ENCODE measurements at places on chromosomes 4 and X.

GRCh38 chr4:145936142-145936996 is 2.3 kb downstream of the ZNF827 start:
- peak; percentile 63 for DNase-seq

DNA sequence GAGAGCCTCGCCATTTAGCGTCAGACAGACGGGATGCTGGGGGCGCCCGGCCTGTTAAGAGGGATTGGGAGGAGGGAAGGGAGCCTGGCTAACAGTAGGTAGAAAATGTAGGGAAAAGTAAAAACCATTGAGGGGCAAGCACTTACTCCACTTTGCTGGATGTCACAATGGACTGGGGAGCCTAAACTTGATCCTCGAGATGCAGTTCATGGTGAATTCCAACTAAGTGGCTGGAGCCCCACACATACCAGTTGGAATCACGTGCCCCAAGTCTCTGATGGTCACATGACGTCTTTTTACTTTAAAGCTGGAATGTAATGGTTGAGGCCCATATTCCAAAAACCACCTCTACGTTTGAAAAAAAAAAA is 1.5 kb downstream of the PLS3 start:
- DNase-seq = no peak

DNA sequence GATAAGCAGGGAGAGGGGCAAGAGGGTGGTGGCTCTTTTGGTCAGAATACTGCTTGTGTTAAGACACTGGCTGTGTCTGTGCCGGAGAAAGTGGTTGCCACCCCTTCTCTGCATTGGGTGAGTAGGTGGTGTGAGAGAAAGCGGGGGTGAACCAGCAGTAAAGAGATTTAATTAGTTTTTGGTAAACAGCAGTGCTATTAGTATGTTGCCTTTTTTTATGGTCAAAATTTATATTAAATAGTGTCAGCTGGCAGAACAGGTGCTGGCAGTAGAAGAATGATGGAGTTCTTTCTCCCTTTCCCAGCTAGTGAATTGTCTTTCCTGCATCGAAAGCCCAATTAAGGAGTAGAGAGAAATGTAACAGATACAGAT is 181.6 kb downstream of the LARP7 start:
- no peak for DNase-seq

GRCh38 chr4:99462875-99463464 is 27.8 kb upstream of the ADH7 start:
- peak; percentile 42 for DNase-seq

DNA sequence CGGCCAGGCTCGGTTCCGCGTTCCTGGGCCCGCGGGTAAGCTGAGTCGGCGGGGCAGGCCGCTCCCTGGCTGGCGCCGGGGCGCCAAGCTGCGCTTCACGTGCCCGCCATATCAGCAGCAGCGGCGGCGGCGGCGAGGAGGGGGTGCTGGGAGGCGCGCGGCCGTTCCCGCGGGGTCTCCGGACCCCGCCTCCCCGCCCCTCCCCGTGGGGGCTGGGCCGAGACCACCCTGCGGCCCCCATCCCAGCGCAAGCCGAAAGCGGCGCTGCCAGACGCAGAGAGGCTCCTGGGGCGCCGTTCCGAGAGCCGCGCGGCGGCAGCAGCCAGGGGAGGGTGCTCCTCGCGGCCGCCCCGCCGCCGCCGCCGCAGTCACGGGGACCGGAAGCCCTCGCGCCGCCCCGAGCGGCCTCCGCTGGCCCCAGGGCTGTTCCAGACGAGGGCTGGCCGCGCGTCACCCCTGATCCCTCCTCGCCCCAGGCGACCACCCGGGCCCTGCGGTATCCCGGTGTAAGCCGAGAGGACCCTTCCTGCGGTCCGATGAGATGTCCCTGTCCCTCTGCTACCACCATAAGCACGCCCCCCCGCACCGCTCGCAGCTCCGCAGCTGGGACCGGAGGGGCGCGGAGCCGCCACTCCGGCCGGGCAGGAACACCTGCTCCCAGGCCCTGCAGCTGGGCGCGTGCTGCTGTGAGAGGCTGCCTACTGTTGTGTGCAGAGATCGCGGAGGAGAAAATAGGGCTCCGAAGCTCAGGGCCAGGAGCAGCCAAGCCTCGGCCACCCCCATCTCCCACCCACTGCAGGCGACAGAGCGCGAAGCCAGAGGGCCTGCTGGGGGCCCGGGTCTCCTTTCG is 7.5 kb upstream of the BCOR start:
- DNase-seq = peak; percentile 30

DNA sequence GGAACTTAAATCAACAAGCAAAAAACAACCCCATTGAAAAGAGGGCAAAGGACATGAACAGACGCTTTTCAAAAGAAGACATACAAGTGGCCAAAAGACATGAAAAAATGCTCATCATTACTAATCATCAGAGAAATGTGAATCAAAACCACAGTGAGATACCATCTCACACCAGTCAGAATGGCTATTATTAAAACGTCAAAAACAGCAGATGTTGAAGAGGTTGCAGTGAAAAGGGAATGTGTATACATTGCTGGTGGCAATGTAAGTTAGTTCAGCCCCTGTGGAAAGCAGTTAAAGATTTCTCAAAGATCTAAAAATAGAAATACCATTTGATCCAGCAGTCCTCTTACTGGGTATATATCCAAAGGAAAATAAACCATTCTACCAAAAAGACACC is 22.6 kb downstream of the RTL9 start:
- no peak for DNase-seq

- DNase-seq = no peak
These were observed 632.6 kb upstream of the DIAPH2 start for GRCh38 chrX:96052078-96052477.

GRCh38 chr4:154982187-154983047 is 201.3 kb downstream of the RBM46 start:
- DNase-seq = peak; percentile 42

GRCh38 chr4:8759987-8760386 is 111.7 kb downstream of the HMX1 start:
- no peak for DNase-seq

- DNase-seq = no peak
These were observed 13.6 kb downstream of the LIMCH1 start for GRCh38 chr4:41551536-41551935.

DNA sequence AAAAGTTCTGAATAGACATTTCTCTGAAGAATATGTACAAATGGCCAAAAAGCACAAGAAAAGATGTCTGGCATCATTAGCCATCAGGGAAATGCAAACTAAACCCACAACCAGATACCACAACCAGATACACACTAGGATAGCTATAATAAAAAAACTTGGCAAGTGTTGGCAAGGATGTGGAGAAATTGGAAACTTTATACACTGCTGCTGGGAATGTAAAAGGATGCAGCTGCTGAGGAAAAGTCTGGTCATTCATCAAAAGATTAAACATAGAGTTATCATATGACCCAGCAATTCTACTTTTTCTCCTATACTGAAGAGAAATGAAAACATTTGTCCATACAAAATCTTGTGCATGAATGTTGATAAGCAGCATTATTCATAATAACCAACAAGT is 92.3 kb downstream of the UCHL1 start:
- DNase-seq = no peak

- DNase-seq = no peak
These were observed 259.1 kb upstream of the NOCT start for GRCh38 chr4:138756519-138756918.

GRCh38 chr4:11341337-11342043 is 87.2 kb downstream of the HS3ST1 start:
- no peak for DNase-seq

DNA sequence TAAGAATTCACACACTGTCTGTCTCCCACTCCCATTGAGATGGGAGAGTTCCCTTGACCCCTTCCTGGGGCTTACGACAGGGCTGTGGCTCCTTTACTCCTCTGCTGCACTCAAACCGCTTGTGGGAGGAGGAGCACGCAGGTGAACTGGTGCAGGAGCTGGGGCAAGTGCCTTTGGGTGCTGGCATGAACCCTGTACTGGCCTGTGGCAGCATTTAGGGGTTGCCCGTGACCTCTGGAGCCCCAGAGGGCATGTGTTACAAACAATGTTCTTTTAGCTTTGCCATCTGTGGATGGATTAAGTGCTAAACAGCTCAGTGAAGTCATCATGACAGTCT is 21.8 kb upstream of the FTHL17 start:
- no peak for DNase-seq

DNA sequence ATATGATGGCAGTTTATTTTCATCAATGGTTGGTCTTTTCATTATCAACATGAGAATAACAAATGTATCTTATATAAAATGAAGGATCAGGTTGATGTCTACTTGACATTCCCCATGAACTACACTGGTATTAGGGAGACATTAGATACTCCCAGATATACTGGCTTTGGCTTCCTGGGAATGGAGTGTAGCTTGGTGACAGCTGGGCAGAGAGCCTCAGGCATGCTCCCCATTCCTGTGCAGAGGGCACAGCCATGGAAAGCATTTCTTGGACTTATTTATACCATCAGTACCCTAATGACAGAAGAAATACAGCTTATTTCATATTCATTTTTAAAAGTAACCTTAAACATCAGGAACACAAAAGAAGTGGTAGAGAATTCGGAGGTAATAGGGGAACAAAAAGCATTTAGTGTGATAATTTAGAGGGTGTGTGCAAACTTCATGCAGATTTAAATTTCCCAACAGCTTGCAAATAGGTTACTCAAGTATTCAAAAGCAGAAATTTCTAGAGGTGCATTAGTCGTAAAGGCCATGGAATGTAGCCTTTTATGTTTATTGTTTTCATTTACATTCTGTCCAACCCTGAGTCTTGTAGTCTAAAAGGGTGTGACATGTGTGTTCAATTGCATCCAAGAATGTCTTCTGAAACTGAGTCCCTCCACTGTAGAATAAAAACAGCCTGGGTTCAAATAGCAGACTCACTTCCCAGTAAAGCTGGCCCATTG is 573.8 kb downstream of the KCNIP4 start:
- DNase-seq = no peak

DNA sequence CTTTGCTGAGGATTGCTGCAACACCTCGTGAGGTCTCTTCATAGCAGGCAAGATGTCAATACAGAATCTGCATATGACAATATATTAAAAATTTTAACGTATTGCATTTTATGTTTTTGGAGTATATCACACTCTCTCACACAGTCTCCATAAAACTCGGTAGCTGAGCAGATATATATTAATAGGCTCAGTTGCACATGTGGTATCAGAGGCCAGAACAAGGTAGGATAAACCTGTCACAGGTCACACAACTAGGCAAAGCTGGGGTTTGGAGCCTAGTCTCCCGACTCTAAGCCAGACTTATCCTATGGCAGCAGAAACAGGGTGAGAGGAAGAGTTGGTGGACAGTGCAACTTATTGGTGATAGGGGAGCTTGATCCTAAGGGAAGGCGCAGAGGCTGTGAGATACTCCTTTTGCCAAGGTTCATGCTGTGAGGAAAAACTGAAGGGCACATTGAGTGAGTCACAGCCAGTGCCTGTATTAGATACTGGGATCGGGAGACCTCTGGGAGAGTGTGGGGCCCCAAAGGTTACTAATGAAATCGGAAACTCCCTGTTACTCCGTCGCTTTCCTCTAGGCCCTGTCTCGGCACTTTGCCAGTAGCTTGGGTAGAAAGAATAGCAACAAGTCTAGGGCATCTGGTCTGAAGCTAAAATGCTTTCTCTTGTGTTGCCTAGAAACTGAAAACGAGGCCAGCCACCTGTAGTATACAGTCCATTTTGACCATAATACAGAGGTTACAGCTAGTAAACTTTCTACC is 195.7 kb downstream of the ARHGAP10 start:
- no peak for DNase-seq

Measured in activated CD4-positive, alpha-beta T cell treated with anti-CD3 and anti-CD28 coated beads, Interleukin-2, amount 50 U/mL, for 48 hours (primary cell).